Ecto neural progenitor cell (in vitro differentiated cells): ENCODE measurements at places on chromosomes 6 and 20.

DNA sequence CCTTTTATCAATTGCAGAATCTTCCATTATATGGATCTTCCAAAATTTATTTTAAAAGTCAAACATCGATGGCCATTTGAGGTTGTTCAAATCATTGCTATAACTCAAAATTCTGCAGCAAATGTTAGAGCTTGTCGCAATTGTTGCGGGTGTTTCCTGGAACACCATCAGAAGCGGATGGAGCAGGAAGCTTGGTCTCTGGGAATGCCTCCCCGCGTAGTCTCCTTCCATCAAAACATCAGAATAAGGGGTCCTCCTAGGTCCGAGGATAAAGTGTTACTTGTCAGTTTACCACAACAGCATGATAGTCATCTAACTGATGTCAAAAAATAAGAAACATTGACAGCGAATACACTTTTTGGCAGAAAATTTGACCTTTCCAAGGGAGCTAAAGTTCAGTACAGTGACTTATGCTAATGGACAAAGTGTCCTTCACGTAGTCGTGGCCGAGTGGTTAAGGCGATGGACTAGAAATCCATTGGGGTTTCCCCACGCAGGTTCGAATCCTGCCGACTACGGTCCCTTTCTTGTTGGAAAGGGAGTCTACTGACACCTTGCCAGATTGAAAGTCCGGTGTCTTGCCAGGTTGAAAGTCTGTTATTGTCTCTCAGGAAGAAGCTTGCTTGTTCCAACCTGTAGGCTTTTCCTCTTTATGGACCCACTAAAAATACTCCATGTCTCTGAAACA is 59.0 kb upstream of the ZNF184 start:
- DNase-seq = no peak

GRCh38 chr20:37850724-37851355 is 52.1 kb upstream of the VSTM2L start:
- DNase-seq = no peak

- DNase-seq = no peak
Measured at GRCh38 chr6:169427856-169428255, 174.2 kb upstream of the THBS2 start.

GRCh38 chr6:36117658-36118549 is 12.4 kb upstream of the MAPK13 start:
- no peak for DNase-seq

DNA sequence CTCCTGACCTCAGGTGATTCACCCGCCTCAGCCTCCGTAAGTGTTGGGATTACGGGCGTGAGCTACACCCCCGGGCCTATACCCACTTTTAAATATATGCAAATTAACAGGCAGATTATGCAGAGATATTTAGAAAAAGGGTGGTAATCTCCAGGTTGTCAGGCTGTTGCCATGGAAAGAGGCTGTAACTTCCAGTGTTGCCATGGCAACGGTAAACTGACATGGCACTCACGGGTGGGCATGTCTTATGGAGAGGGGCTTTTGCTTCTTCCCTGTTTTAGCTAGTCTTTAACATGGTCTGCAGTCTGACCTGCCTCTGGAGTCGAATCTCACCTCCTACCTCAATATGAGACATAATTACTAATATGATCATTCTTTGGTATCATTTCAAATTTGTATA is 44.9 kb downstream of the ZNF334 start:
- DNase-seq = no peak

DNA sequence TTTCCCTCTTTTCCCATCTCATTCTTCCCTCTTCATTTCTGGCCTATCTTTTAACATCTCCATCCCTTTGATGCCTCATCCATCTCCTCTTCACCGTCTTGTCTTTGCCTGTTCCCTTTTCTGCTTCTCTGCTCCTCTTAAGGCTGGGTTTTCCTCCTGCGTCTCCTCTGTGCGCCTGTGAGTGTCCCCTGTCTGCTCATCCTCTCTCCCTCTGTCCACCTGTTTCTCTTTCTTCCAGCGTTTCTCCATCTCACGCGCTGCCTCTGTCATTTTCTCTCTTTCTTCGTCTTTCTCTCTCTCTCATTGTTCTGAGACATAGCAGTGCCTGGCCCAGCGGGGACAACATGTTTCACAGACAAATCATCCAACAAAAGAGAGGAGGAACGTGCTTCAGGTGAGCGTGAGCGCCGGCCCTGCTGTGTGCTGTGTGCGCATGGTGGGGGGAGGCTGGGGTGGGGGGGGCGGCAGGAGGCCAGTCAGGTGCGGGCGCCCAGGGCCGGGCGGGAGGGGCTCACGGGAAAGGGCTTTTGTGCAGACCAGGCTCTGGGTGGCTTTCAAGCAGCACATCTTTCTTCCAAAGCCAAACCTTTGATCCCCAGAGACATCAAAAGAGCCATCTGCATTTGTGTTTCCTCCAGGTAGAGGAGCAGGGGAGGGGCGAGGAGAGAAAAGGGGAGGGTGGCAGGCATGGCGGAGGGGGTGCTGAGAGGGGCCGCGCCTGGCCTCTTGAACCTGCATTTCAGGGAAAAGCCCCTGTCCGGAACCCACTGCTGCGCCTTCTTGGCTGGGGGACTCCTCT is 121.3 kb downstream of the VEGFA start:
- no peak for DNase-seq

DNA sequence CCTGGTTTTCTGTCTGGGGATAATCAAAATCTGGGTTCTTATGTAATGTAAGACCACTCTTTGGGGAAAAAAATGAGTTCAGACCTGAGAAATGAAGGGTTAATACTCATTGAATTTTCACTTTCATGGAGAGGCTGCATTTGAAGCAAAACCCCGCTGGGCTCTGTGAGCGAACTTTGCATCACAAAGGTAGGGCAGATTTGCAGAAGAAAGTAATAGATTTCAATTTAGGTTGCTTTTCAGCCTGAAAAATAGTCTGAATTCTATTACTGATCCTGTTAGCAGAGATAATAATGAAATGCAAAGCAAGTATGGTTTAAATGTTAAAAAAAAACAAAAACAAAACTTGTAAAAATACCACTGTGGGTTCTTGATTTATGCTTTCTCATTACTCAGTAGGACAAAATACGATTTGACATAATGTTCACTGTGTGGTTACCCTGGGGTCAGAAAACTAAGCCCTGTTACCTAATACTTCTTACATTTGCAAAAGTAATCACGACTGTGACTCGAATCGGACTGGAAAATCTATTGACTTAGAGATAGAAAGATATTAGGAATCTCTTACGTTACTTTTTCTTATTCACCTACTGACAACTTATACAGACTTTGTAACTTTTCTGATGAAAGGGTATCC is 72.2 kb downstream of the UST start:
- no peak for DNase-seq

DNA sequence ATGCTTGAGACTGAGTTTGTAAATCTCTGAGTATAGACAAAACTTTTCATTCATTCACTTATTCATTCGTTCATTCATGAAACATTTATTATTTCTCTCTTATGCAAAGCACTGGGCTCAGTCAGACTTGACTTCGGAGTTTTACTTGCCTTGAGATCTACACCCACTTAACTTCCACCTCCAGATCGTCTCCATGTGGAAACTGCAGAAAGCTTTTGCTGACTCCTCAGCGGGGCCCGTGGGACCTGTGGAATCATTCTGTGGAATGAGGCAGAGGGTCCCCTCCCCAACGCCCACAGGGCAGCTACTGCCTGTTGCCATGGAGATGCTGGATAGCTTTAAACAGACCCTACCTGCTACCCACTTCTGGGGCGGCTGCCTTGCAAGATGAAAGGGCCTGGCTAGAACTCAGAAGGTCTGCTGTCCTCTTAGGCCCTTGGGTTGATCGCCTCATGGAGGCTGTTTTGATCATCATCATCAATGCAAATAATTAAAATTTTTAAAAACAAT is 66.4 kb upstream of the KCNG1 start:
- DNase-seq = no peak
